GM10248 (cell line): ENCODE measurements at places on chromosomes 2 and 18.

- DNase-seq = no peak
These were observed 148.9 kb upstream of the GULP1 start for GRCh38 chr2:188142636-188143295.

- DNase-seq = peak; percentile 46
These were observed 108.7 kb upstream of the KCTD1 start for GRCh38 chr18:26656944-26657536.

DNA sequence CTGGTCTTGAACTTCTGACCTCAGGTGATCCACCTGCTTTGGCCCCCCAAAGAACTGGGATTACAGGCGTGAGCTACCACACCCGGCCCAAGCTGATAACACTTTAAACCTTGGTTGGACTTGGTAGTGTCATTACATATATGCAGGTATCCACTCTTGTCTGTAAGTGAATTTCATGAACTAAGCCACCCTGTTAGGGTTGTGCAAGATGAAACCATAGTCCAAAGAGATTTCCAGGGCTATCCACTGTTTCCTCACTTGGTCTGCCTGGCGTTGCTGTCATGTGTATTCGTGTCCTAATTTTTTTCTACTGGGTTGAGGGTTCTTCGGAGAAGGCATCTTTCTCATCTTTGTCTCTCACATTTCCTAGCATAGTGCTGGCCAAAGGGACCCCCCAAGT, 203.0 kb downstream of the CAMKMT start:
- DNase-seq = no peak

DNA sequence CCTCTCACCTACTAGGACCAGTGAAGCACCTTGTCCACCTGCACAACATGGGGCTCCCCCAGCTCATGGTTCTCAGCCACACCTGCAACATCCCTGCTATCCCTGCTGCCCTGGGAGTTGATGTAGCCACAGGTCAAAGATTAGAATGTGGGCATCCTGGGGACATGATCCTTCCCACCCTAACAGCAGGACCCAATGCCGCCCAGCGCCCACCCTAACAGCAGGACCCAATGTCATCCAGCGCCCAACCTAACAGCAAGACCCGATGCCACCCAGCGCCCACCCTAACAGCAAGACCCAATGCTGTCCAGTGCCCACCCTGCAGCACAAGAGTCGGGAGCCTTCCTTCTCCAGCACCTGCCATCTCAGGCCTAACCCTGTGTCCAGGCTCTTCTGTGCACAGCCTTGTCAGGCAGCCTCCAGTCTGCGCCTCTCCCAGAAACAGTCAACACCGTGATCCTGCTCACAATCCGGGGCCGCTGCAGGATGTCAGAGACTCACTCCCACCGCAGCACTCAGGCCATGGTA, 237.3 kb upstream of the SALL3 start:
- DNase-seq = no peak
